ENCODE measurements at places on chromosomes 7 and 10.
A peak's percentile ranks its signal among the peaks of the same experiment; 100 is the strongest.

DNA sequence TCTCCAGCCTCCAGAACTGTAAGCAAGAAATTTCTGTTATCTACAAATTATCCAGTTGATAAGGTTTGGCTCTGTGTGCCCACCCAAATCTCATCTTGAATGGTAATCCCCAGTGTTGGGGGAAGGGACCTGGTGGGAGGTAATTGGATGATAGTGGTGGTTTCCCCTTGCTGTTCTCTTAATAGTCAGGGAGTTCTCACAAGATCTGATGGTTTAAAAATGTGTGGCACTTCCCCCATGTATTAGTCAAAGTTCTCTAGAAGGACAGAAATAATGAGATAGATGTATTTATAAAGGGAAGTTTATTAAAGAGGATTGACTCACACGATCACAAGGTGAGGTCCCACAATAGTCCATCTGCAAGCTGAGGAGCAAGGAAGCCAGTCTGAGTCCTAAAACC, 56.2 kb upstream of the APBB1IP start:
- no peak for DNase-seq
- no peak overlapping the region for H3K4me3 ChIP-seq
- H3K4me1 ChIP-seq: no peaks in the 10 kb centered on the region
- H3K27ac ChIP-seq: no peak overlapping the region

GRCh38 chr10:69213591-69214311, 6.4 kb upstream of the HKDC1 start:
- no peaks in the 10 kb centered on the region for H3K27me3 ChIP-seq
- peaks cover under 1% of the 10 kb centered on the region for H3K36me3 ChIP-seq
- H3K27ac ChIP-seq: no peak overlapping the region

DNA sequence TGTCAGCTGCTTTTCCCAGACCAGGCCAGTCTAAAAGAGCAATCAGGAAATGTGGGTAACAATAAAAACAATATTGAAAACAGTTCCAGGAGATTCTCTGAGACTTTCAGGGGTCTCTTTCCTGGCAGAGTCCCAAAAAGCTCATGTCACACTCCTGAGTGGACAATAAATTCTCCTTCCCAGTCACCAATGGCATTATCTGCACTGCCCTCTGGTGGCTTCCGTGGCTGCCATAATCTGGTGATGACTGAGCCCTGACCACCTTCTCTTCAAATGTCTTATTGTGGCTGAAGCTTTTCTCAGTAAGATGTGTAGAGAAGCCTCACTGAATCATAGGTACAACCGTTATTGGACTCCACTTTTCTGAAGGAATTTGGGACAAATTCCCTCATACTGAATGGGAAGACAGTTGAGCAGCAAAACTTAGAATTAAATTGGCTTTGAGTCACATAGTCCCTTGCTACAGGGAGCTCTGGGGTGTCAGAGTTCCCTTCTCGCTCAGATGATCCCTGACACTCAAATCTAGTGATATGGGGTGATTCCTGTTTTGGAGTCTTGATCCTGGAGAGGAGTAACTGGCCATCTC, 24.4 kb upstream of the ASAH2 start:
- peak; percentile 62 for DNase-seq
- no peaks in the 10 kb centered on the region for H3K27me3 ChIP-seq
- H3K36me3 ChIP-seq: no peaks in the 10 kb centered on the region

DNA sequence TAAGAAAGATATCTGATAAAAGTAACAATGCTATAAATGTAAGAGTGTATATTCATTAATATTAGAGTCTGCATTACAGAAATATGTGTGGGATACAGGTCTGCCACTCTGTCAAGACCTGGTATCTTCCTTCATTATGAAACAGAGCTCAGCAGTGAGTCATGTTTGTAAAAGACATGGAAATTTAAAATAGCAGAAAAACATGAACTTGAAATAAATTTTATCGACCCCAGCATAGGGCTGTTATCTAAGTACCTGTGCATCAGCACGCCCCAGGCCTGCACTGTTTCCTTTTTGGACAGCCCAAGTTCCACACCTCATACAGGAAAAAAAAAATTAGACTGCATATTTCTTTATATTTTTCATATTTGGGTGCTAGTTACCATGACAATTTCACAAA, 58.0 kb upstream of the ZPBP start:
- DNase-seq: no peak
- H3K27ac ChIP-seq: no peak overlapping the region
- no peaks in the 10 kb centered on the region for H3K4me1 ChIP-seq
- H3K27me3 ChIP-seq: peaks cover 3% of the 10 kb centered on the region
- no peak overlapping the region for H3K4me3 ChIP-seq

DNA sequence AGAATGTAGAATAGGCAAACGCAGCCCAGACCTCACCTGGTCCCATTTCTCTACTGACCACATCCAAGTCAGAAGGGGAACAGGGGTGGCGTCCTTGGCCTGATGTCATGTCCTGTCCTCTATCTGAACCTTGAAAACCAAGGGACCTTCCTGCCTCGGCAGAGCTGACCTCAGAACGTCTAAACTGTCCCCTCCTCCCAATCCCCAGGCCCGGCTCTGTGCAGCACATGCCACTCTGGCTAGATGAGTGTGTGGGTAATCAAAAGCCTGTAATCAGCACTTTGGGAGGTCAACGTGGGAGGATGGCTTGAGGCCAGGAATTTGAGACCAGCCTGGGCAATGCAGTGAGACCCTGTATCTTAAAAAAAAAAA, 46.5 kb upstream of the ZNF479 start:
- H3K27ac ChIP-seq: no peak overlapping the region
- H3K27me3 ChIP-seq: no peaks in the 10 kb centered on the region
- no peaks in the 10 kb centered on the region for H3K36me3 ChIP-seq
- H3K4me1 ChIP-seq: no peaks in the 10 kb centered on the region
- no peak overlapping the region for H3K4me3 ChIP-seq

All from stomach (tissue), 19 donors.